ENCODE measurements at places on chromosomes 6 and 20.

DNA sequence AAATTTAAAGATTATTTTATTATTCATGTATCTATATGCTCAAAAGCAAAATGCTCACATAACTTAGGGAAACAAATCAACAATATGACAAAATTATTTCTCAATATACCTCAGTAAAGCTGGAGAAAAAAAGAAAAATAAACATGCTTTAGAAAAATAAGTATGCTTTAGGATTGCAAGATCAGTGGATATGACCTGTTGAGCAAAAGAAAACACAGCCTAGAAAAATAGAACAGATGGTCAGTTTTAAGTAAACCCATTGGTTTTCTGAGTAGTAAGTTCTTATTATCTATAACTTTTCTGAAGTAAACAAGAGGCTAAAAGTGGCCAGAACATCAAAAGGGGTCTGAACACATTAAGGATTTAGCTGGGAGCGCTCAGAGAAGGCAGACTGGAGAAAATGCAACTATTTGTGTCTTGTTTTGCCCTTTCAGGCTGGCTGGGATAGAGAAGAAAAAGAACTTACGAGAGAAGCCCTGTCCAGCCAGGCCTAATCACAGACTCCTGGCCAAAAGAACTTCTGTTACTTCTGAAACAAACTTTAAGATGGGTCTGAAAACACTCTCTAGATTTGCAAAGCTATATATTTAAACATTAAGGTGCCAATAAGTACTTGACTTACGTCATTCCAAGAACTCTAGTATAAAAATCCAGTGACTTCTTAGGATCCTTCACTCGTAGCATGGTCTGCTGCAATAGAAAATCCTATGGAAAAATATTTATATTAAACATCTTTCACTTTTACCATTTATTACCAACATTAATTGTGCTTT lies 16.5 kb downstream of the GLO1 start:
- DNase-seq: no peak

DNA sequence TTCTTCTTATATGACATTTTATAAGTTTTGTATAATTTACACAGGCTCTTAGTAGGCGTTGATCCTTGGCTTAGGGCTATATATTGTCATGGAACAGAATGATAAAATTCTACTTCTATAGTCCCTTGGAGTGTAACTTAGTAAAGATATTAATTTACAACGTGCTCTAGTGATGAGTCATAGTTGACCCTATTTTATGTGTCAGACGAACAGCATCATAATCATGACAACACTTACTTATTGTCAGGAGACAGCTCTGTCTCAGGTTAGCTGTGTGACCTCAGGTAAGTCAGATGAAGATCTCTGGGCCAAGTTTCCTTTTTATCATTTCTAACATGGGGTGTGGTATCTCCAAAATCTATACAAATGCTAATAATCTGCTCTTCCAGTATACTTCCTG lies 473.5 kb downstream of the UTRN start:
- peak; percentile 11 for DNase-seq

GRCh38 chr6:45419571-45420082 lies 41.9 kb upstream of the SUPT3H start:
- DNase-seq: peak; percentile 77

- DNase-seq: no peak
Observed at GRCh38 chr6:168272415-168273325, 46.9 kb downstream of the DACT2 start.

GRCh38 chr20:24866742-24867141 lies 82.3 kb upstream of the CST7 start:
- DNase-seq: no peak
